ENCODE measurements at places on chromosomes 13 and 19.

- DNase-seq = no peak
These were observed 9.6 kb downstream of the IRGQ start for GRCh38 chr19:43586346-43586745.

DNA sequence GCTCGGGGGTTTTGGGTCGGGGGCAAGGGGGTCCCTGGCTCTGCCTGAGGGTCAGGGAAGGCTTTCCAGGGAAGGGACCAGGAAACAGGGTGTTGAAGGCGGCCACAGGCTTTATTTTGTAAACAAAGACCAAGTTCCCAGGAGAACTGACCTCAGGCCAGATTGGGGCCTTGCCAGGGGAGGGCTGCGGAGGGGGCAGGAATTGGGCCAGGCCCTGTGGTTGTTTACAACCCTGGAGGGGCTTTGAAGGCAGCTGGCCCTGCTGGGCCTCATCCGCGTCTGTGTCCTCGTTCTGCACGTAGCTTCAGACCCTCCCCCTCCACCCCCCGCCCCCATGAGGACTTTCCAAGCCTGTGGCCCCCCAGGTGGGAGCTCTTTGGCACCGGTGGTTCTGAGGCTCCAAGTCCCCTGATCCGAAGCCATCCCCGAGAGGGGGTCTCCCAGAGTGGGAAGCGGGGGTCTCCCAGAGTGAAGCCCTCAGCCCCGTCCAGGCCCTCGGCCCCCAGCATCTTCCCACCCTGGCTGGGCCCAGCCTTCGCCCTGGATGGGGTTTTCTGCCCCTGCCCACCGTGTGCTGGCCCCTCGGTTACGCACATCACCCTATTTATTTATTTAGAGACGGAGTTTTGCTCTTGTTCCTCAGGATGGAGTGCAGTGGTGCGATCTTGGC is 13.5 kb upstream of the BSG start:
- no peak for DNase-seq

DNA sequence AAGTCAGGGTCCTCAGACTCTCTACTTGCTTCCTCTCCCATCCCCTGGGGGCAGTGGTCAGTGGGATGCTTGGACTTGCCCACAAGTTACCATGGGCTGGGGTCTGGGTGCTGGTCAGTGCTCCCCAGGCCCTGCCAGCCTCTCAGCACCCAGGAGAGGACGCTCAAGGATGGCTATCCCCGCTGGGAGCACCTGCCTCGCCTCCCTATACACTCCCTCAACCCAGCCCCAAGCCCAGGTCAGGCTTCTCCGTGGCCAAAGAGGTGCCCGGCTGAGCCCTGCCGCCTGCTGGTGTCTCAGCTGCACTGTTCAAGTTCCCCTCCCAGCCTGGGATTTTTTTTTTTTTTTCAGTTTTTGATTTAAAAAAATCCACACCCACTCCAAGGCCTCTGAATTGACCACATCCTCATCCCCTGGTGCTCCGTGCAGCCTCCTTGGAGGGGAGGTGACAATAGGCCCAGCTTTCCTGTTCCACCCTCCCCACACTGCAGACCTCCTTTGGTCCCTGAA is 10.8 kb downstream of the F2RL3 start:
- DNase-seq = no peak

GRCh38 chr19:5547881-5548280 is 19.9 kb downstream of the TINCR start:
- DNase-seq = no peak

DNA sequence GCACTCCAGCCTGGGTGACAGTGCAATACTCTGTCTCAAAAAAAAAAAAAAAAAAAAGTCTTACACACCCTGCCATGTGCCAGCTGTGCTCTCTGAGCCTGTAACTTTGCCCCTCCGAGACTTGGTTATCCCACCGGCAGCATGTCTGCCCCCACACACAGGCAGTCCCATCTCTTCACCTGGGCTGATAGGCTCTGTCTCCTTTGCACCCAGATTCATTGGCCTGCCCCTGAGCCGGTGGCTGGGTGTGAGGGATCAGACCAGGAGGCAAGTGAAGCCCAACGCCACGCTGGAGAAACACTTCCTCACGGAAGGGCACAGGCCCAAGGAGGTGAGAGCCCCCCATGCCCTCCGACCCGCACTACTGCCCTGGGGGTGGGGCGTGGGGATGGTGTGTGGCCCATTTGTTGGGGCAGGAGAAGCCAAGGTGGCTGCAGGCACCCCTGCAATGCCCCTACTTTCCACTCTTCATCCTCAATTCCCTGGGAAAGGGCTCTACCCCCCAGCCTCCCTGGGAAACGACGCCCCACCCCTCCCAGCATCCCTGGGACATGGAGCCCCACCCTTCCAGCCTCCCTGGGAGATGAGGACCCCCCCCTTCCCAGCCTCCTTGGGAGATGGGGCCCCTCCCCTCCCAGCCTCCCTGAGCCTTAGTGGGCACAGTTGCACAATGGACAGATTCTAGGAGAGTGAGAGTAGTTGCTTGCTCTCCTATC is 45.3 kb downstream of the CERS4 start:
- no peak for DNase-seq

- no peak for DNase-seq
These were observed 1.0 kb downstream of the IRF2BP1 start for GRCh38 chr19:45884682-45885555.

DNA sequence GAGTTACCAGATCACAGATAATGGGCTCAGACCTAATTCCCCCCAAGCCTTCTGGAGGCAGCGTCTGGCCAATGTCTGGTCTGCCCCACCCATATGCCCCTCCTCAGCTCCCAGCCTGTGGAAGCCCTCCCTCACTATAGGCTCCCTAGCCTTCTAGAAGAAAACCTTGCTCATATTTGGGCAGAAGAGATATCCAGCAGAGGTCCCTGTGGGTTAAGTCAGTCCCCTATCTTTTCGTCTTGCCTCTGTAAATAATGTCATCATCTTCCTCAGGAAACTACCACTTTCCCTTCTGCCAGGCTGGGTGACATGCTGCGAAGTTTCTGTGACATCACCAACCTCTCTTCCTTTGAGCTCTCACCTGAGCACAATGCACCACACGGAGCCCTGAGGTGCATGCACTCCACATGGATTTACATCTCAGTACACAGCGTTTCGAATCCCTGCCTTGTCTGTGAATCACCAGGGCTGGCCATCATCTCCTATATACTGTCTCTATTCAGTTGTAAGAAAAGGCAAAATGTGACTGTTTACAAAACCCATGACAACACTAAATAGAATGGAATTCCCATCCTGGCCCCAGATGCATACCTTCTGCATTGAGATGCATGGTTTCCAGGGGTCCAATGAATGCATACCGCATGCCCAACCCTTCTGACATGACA is 112.8 kb downstream of the CRYL1 start:
- no peak for DNase-seq

DNA sequence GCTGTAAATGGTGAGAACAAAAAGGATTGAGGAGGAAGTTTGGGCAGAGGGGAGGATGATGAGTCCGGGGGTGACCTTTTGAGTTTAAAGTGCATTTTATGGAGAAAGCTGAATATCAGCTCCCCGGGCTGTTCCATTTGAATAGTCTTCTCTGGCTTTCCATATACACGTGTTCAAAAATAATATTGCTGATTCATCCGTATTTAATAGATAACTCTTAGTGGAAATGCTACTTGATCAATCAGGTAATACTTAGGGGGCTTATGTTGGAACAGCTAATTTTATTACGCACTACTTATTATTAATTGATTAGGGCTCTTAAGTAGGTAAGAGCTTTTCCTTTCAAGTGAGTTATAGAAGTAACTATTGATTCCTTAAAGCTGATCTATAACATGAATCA is 76.4 kb downstream of the ERCC5 start:
- DNase-seq = no peak

Data from cerebellum (tissue), 4 donors.